H1 (cell line): ENCODE measurements at places on chromosomes 2 and 18.

DNA sequence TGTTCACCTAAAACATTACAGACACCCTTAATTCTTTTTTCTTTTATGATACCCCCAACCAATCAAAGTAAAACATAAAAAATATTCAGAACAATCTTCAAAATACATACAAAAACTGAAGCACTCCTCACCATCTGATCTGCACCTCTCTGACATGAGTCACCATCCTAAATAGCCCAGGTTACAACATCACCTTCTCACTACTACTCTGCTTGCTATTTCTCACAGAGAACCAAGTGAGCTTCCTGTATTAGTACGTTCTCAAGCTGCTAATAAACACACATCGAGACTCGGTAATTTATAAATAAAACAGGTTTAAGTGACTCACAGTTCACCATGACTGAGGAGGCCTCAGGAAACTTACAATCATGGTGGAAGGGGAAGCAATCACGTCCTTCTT is 183.5 kb downstream of the CBLN2 start:
- no peak for DNase-seq

DNA sequence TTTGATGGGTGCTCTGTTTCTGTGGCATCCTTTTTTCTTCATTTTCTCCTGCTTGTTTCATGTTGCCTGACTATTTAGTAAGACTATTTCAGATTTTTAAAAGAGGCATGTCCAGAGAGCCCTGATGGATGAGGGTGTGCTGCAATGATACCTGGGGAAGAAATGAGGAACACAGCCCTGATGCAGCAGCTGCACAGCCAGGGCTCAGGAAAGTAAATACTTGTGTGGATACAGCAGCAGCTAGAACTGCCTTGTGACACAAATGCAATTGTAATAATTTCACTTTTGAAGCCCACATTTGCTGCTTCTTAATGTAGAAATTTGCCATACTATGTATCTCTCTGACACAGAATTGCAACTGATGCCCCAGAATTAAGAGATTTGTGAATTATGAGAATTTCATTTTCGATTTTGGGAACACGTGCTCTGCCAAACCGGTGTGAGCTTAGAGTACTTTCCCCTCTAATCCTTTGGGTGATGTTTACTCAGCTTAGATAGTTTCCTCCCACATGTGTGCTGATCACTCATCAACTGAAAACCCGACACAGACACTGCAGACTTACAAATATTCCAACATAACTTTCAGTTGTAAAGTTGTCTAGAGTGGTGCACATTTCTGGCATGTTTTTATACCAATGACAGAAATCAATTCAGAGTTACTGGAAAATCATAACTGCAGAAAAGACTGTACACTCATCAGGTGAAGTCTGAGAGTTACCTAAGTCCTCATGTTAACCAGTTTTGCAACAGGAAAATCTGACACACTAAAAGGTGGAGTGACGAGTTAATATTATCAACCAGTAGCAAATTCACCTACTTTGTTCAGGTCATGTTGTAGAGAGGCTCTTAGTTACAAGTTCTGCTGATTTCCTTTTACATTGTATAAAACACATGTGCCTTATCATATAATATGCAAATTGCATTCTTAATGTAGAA is 383.4 kb downstream of the CBLN2 start:
- no peak for DNase-seq

DNA sequence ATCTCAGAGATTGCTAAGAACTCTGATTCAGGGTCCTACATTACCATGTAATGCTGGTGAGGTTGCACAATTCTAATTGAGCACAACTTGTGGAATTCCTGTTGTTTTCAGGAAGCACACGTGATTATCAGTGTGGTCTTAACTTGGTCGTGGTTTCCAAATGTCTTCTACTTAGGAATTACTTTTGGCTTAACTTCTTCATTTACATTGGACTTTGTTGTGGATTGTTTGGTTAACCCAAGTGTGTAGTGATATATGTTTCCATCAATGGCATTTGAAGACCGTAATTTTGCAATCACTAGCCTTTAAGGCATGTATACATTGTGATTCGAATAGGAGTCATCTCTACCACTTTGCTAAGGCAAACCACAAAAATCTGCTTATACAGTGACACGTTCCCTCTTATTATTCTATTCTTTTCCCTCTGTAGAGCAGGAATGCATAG is 373.3 kb downstream of the IRS1 start:
- DNase-seq, result no peak

GRCh38 chr18:74060579-74060978 is 87.1 kb downstream of the FBXO15 start:
- DNase-seq, result no peak

- no peak for DNase-seq
Observed at GRCh38 chr2:218776488-218776887, 5.5 kb upstream of the CYP27A1 start.

GRCh38 chr2:102669401-102669800 is 50.0 kb downstream of the SLC9A2 start:
- DNase-seq, result no peak

GRCh38 chr2:225104971-225105370 is 62.7 kb upstream of the DOCK10 start:
- no peak for DNase-seq

- DNase-seq, result no peak
Observed at GRCh38 chr2:202115479-202115971, 42.5 kb downstream of the KIAA2012 start.

GRCh38 chr2:220243571-220243970 is 616.1 kb downstream of the SLC4A3 start:
- no peak for DNase-seq

GRCh38 chr2:40466332-40466906 is 14.5 kb upstream of the SLC8A1 start:
- no peak for DNase-seq

- DNase-seq, result no peak
Observed at GRCh38 chr2:146048141-146048540, 1528.2 kb upstream of the ZEB2 start.

GRCh38 chr2:31312898-31313297 is 78.9 kb downstream of the EHD3 start:
- DNase-seq, result no peak

DNA sequence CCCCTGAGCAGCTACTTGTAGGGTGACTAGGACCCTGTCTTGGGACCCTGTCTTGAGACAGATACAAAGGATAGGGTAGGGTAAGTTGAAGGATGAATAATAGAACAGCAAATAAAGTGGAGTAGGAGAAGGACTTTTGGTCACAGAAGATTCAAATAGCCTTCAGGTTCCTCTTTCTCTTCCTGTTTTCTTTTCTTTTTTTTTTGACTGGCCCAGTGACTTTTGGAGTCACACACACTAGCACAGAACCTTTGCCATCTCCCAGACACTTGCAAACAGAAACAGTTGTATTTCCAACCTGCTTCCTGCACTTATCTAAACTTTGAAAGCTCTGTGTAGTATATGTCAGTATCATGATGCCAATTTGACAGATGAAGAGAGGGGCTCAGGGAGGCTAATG is 108.2 kb downstream of the TDRD15 start:
- DNase-seq, result no peak

GRCh38 chr2:67476809-67477790 is 80.0 kb downstream of the ETAA1 start:
- DNase-seq, result no peak

DNA sequence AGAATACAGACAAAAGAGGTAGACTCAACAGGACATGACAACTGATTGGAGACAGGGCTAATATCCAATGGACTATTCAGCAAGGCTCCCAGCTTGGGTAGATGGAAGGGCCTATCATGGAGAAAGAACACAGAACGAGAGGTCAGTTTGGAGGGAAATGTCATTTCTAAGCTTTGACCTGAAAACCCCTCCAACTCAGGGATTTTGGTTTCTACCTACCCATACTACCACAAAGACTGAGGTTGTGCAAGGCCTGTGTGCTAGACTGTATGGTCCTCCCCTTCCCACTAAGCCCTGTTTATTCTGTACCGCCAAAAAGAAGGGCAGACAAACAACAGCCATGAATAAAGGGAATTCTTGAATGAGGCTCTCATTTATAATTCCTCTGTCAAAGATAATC is 288.9 kb downstream of the ZNF385B start:
- no peak for DNase-seq

- DNase-seq, result no peak
Observed at GRCh38 chr2:138515092-138515491, 13.5 kb downstream of the SPOPL start.

DNA sequence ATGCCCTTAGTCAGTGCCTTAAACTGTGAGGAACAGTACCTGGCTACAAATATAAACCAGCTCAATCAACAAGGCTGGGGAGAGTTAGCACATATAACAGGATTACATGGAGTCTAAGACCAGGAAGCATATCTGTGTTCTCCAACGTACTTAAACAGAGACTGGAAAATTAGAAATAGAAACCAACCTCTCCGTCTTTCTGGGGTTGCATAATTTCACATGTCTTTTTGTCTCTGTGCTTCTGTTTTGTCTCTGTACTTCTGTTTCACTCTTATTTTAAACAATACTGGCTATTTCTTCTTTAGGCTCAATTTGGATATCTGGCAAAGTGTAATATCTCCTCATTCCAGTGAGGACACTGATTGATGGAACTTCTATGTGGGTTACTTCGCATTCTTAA is 749.0 kb upstream of the ZEB2 start:
- no peak for DNase-seq

DNA sequence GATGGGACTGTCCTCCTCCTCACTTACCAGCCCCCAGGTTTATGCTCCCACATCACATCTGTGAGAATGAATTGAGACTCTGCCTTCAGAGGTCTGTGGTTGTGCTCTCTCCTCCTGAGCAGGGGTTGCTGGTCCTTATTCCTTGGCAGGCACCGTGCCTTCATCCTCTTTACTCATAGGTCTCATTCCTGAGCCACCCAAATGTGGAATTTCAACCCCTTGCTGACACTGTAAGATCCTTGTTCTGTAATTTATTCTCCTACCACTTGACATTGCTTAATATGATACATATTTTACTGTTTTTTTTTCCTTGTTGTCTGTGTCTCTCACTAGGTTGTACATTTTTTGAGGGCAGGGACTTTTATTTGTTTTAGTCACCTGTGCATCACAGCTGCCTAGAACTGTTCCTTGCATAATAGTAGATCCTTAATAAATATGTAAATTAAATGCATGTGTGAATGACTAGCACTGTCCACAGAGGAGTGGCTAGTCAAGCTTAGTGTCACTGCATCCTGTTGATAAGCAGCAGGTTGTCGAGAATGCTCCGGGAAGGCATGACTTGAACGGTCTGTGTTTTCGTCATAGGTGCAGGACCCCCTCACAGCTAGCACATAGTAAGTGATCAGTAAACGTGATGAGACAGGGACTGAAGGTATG is 180.6 kb downstream of the ZNF407 start:
- DNase-seq, result no peak
